ENCODE measurements at places on chromosomes 4 and X. TPM values are rescaled to one million over a fixed set of nuclear protein-coding genes. Genes with fewer than 3 reads are reported as not detected.

The NHSL2 gene
- total RNA-seq, result 4.1 TPM

The ENPEP gene
- total RNA-seq, result 0.51 TPM

The TTC29 gene
- not detected for total RNA-seq

The SSX1 gene
- not detected for total RNA-seq

The XAGE1B gene
- not detected for total RNA-seq

The IL9R gene
- total RNA-seq, result not detected

The AWAT2 gene
- not detected for total RNA-seq

The REPS2 gene
- total RNA-seq, result 0.50 TPM

The ATP8A1 gene
- 4.8 TPM for total RNA-seq

The HHIP gene
- under 0.01 TPM for total RNA-seq

The APBB2 gene
- total RNA-seq, result 25.1 TPM

The IL13RA2 gene
- 42.1 TPM for total RNA-seq

The GYPA gene
- not detected for total RNA-seq

The GDPD2 gene
- total RNA-seq, result not detected

The IQCM gene
- total RNA-seq, result under 0.01 TPM

The APOOL gene
- 11.6 TPM for total RNA-seq

The CENPU gene
- total RNA-seq, result 1.8 TPM

The FGF2 gene
- total RNA-seq, result 57.8 TPM

The PHKA1 gene
- 9.1 TPM for total RNA-seq

The CYSLTR1 gene
- total RNA-seq, result 0.50 TPM

The GCNA gene
- total RNA-seq, result 2.3 TPM

The BEX1 gene
- total RNA-seq, result not detected

The DDIT4L gene
- 6.4 TPM for total RNA-seq

The MTMR1 gene
- 19.0 TPM for total RNA-seq

The GK gene
- total RNA-seq, result 44.4 TPM

The FGFR3 gene
- 0.33 TPM for total RNA-seq

The FAT1 gene
- 408 TPM for total RNA-seq

The TMEM150C gene
- 1.2 TPM for total RNA-seq

The LRIT3 gene
- total RNA-seq, result under 0.01 TPM

The MAGEE2 gene
- not detected for total RNA-seq

The NXF3 gene
- total RNA-seq, result not detected

The DIPK2B gene
- total RNA-seq, result not detected
